ENCODE measurements at places on chromosomes 1 and 21.

GRCh38 chr1:17970757-17971156, 136.8 kb upstream of the IGSF21 start:
- no peak for ATAC-seq

- ATAC-seq = no peak
Observed at GRCh38 chr1:218546314-218546713, 201.2 kb downstream of the TGFB2 start.

DNA sequence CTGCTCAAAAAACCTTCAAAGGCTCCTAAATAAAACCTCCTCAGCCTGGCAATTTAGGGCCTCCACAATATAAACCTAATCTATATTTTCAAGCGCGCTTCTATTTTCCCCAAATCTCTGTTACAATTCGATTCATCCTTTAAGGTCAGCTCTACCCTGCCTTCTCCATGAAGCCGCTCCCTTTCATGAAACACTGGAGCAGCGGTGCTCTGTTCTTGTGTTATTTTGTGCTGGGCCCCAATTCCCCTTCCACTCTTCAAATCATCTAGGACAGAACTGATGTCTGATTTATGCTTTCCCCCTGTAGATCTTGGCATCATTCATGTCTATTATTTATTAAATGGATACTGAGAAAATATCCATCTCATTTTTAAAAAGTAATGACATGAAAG, 6.9 kb downstream of the ERRFI1 start:
- no peak for ATAC-seq

DNA sequence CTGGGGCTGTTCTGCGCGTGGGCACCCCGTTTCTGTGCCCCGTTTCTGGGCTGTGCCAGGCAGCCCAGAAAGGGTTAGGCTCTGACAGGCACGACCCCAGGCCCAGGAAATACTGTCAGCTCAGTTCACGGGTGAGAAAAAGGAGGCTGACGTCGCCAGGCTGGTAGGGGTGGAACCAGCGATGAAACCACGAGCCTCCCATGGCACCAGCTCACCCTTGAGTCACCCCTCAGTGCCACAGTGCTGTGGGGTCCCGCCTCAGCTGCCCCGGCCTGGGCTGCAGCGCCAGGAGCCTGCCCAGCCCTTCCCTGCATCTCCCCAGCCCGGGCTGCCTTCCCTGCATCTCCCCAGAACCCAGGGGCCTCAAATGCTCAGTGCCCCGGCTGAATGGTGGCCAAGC, 11.5 kb downstream of the MEGF6 start:
- ATAC-seq = no peak

DNA sequence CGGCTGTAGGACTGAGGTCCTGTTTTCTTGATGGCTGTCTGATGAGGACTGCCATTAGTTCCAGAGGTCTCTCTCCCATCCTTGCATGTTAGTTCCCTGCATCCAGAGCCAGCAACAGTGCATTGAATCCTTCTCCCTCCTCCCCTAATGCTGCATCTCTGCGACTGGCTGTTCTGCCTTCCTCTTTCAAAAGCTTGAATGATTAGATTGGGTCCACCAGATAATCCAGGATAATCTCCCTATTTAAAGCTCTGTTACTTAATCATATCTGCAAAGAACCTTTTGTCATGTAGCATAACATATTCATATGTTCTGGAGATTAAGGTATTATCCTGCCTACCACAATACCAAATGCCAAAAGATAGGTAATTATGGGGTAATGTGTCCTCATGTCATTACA, 377.5 kb downstream of the GPATCH2 start:
- ATAC-seq = no peak

DNA sequence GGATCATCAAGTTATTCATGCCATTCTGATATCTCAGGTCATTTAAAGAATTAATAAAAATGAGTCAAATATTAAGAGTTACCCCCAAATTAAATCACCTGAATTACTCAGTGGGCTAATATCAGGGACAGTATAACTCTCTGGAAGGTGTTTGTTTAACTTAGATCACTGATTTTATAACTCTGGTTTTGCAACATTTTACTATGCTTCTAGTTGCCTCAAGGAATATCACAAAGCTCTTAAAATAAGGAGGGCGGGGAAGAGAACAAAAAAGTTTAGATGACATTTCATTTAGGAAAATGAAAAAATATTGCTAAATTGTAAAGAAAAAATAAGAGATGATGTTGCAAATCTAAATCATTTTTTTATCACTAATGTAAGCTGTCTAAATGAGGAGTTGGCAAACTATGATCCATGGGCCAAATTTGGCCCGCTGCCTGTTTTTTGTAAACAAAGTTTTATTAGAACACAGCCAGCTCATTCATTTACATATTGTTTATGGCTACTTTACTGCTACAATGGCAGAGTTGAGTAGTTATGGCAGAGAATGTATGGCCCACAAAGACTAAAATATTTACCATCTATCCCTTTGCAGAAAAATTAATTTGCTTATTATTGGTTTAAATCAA, 31.9 kb upstream of the SLC19A2 start:
- ATAC-seq = no peak

DNA sequence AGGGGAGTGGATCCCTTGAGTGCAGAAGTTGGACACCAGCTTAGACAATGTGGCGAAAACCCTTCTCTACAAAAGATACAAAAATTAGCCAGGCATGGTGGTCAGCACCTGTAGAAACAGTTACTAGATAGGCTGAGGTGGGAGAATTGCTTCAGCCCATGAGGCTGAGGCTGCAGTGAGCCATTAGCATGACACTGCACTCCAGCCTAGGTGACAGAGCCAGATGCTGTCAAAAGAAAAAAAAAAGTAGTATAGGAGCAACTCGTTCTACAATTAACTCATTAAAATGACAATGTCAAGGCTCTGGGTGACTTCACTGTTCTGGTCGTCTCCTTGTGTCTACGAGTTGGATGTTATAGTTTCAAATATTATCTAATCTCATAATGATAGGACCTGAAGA, 370.6 kb upstream of the NCAM2 start:
- no peak for ATAC-seq

- ATAC-seq = no peak
Observed at GRCh38 chr1:215863796-215864195, 296.7 kb downstream of the KCTD3 start.

- no peak for ATAC-seq
Observed at GRCh38 chr1:30919025-30919881, 10.7 kb upstream of the SDC3 start.

DNA sequence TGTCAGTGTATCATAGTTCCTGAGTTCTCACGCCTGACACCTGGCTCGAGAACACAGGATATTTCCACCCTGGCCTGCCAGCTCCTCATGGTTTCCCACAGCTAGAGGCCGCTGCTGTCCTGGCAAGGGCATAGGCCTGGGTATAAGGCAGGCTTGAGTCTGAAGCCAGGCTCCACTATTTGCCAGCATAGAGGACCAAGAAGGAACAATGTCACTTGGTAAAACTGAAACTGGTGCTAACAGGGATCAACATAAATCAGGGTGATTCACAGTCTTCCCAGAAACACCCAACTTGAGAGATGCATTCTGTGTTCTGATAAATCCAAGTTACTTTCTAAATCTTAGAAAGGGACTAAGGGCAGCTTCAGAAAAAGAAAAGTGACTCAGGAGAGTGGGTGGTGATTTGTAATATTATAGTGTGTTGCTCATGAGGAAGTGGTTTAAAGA, 6.9 kb upstream of the S100A2 start:
- peak; percentile 89 for ATAC-seq

- ATAC-seq = peak; percentile 66
Observed at GRCh38 chr21:34022627-34023335, 50.6 kb upstream of the MRPS6 start.

DNA sequence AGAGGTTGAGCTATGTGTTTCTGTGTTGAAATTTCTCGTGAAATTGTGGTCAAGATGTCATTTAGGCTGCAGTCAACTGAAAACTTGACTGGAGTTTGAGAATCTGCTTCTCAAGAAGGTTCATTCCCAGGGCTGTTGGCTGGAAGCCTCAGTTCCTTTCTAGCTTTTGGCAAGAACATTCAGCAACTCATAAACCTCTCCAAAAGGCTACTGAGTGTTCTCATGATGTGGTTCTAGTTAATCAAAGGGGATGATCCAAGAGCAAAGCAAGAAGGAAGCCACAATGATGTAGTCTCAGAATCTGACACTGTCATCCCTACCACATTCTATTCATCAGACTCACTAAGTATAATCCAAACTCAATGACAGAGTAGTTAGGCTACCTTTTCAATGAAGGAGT, 66.6 kb downstream of the SPATA6 start:
- ATAC-seq = no peak

GRCh38 chr1:64942675-64943074, 23.7 kb downstream of the JAK1 start:
- ATAC-seq = no peak

DNA sequence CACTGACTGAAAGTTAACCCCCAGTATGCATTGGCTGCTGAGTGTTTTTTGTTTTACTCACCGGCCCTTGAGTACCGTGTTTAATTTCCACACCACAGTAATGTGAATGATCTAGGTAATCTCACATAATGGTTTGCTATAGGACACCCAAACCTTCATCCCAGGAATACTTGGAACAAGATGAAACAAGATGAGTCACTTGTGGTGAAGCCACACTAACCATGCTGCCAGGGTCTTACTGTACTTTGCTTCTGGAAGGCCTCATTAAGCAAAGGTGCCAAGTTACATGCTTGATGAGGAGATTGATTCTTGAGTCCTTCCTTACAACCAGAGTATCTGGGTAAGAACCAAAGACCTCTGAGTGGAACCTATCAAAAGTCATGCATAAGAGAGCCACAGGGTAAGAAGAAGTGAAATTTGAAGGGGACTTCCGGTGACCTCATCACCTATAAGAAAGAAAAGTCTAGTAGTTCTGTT, 163.3 kb downstream of the NRIP1 start:
- ATAC-seq = peak; percentile 76

- ATAC-seq = no peak
Observed at GRCh38 chr1:58966917-58967740, 183.3 kb upstream of the JUN start.

DNA sequence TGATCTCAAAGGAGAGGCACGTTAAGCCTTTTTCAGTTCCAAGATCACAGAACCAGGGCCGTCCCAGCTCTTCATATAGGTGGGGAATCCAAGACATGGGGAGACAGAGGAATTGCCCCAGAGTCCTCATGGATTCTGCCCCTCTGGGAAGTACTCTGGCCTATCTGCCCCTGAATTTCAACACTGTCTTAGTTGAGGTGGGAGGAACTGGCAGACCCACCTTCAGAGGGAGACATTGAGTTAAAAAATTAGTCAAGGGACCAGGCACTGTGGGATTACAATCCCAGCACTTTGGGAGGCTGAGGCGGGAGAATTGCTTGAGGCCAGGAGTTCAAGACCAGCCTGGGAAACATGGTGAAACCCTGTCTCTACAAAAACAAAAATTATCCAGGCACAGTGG, 2.1 kb upstream of the KNCN start:
- no peak for ATAC-seq

DNA sequence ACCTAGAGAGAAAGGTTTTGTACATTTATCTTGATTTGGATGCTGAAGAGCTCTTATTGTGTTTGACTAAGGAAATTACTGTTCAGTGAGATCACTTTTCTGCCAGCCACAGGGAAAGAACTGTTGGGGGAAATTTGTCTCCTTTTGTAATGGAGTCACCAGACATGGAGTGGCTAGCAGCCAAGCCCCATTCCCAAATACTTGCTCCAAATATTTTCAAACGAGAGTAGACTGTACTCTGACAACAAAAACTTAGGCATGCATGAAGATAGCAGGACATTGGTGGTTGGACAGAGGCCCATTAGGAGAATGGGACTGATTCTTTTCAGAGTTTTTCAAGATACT, 21.1 kb downstream of the IPO9 start:
- no peak for ATAC-seq

DNA sequence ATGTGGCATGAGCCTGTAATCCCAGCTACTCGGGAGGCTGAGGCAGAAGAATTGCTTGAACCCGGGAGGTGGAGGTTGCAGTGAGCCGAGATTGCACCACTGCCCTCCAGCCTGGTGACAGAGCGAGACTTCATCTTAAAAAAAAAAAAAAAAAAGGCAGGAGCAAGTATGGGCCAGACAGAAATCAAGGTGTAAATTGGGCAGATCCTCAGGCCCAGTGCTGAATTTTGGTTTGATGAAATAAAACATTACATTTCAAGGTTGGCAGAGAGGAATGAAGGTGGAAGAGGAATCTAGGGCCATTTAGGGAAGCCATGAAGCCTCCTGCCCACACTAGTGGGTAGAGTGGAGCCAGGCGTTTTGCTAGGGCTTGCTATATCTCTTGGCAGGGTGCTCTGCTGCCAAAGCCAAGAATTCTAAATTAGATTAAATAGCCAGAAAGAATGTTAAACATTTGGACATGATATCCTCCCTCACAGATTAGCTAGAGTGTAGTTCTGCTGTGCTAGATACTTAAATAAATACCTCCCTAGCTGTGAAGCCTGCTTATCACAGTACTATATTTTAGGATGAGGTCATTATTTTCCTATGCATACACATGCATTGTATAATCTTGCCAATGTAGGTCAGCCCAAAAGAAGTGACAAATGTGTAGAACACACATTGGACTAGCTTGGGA, 16.6 kb upstream of the LGALS8 start:
- ATAC-seq = no peak

DNA sequence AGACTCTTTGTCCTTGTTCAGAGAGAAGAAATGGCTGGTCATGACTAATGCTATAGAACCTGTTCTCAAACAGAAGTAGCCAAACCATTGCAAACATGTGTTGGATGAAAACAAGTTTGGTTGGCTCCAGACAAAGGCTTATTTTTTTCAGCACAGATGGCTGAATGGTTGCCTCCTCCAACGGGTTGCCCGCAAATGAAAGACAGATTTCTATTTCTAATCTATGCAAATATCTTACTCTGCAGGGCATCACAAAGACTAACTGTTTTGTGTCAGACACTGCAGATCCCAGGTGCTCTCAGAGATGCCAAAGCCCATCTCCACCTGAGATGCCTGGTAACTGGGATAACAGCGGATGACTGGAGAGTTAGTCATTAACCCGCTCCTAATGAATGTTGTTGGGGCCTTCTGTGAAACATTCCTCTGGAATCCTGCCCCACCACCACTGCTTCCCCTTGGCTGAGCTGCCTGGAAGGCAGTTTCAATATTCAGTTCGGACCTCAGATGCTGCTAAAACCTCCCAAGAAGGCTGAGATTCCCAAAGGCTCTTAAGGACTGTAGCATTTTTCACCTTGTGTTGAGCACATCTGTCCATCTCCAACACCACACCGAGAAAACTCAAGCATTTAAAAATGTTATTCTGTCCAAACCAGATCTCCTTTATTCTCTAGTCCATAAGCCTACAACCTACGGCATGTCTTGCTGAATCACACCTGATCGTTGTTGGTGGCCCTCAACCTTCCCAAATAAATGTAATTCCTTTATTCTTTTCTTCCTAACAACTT, 104.4 kb downstream of the PTPN14 start:
- ATAC-seq = no peak

GRCh38 chr1:197519741-197520334, 251.8 kb downstream of the CRB1 start:
- ATAC-seq = no peak
